Muscle of arm (tissue), 14 donors: ENCODE measurements at places on chromosomes 5 and 9. TPM values are rescaled to one million over a fixed set of nuclear protein-coding genes. Genes with fewer than 3 reads are reported as not detected.

The GABRA1 gene
- not detected for polyA plus RNA-seq

GRCh38 chr9:82546136-82546535 lies 516.8 kb downstream of the RASEF start:
- no peak for DNase-seq

The ANKRD18A gene
- 0.28 TPM for polyA plus RNA-seq

The SLC6A7 gene
- not detected for polyA plus RNA-seq

GRCh38 chr5:155368490-155368889 lies 354.9 kb downstream of the KIF4B start:
- DNase-seq, result no peak

DNA sequence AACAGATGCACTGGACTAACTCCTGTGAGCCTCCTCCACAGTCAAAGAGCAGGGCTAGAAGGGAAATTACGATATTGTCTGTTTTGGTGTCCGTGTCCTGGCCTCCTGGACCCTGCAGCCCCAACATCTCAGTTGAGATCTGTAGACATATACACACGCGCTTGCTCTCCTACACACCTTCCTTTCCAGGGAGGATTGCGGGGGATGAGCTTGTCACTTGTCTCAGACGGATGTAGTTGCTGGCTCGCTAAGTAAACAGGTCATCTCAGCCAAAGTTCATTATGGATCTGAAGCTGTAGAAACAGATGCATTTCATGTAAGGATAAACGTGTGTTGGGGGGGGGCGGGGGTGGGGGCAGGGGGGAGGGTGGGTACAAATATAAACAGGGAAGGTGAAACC lies 549.3 kb downstream of the CCDC171 start:
- DNase-seq, result no peak

The SPARC gene
- 4,544 TPM for polyA plus RNA-seq

DNA sequence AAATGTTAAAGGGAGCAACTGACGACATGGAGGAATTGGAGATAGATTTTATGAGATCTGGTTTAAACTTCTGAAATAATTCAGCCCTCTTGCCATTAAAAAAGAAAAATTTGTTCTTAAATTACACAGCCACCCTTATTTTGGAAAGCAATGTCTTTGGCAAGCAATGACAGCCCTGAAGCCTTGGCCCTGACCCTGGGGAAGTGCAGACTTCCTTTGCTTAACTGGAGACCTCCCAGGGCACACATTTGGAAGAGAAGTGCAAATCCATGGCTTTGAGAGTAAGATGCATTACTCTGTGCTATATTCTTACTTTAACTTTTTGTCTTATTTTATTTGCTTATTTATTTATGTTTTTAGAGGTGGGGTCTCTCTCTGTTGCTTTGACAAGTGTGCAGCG lies 22.0 kb downstream of the RXFP3 start:
- no peak for DNase-seq

DNA sequence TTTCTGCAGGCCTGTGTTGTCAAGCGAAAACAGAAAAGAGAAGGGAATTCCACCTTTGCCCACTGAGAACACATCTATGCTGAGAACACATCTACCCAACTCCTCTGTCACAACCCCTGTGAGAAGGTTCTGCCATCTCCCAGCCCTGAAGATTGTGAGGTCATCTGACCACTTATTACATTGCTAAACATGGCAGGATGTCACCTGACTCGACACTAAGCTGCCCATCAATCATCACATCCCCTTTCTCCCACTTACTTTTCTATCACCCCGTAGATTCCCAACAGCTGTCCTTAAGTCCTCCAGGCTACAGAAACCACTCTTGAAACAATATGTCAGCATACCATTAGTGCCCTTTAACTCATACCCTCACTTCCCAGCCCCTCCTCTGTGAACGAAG lies 64.2 kb upstream of the PRSS3 start:
- DNase-seq, result no peak

The PCDHGA5 gene
- 2.7 TPM for polyA plus RNA-seq

GRCh38 chr9:21097817-21098216 lies 20.1 kb upstream of the IFNB1 start:
- no peak for DNase-seq

The MEGF10 gene
- 35.7 TPM for polyA plus RNA-seq

DNA sequence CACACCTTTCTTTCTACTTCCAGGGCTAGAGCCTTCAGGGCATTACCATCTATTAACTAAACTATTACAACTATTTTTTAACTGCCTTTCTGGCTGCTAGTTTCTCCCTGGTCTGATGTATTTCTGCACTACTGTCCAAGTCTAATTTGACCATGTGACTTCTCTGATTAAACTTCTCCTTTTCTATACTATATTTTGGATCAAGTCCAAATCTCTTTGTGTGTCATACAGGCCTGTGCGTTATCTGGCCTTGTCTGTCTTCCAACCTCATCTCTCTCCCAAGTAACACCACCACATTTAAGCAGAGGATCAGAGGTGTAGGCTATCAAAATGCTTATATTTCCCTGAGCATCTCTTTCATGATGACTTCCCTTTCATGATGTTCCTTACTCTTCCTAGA lies 47.2 kb upstream of the OR13F1 start:
- DNase-seq, result no peak

- no peak for DNase-seq
Observed at GRCh38 chr5:151071848-151072629, 8.8 kb downstream of the TNIP1 start.

DNA sequence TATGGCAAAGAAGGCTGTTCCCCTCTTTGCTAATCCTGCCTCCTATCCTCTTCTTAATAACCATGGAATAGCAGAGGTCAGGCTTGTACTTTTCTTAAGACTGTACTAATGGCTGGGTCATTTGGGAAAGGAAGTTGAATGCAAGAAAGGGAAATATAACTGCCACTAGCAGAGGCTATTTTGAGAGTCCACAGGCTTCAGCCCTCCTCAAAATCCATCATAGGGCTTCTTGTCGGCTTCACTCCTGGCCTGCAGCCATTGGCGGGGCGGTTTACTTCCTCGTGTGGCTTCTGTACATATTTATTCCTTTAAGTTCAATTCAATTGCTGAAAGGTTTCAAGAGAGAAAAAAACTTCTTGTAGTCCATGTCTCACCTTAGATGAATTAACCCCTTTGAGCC lies 2.8 kb upstream of the PARP8 start:
- DNase-seq, result no peak

GRCh38 chr5:118353970-118354369 lies 634.4 kb downstream of the DTWD2 start:
- DNase-seq, result no peak

DNA sequence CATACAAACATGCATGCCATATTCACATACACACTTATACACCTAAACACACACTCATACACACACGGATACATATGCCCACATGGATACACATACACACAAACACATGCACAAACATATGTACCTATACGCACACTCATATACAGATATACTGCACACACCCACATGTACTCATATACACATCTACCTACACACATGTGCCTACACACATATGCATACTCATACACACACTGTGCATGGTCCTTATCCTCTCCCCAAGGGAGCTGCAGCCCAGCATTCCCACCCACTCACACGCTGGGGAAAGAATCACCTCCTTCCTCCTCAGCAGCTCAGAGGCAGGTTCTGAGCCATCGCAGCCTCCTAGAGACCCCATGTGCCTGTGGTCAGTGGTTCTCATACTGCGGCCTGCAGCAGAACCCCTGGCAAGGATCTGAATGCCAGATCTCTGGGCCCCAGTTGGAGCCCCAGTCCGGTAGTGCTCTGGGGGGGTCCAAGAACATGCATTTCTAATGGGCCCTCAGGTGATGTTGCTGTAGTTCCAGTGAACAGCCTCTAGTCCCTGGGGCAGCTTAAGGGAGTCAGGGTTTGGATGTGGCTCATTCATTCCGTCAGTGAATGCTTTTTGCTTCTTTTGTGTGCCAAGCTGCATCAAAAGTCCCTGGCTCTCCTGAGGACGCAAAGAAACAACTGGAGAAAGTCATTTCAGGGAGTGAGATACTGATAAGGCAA lies 39.0 kb downstream of the SEMA4D start:
- no peak for DNase-seq

The TIMD4 gene
- polyA plus RNA-seq, result 2.6 TPM

The SNX24 gene
- polyA plus RNA-seq, result 10.5 TPM

- DNase-seq, result no peak
Observed at GRCh38 chr9:134681061-134681661, 39.6 kb downstream of the COL5A1 start.

DNA sequence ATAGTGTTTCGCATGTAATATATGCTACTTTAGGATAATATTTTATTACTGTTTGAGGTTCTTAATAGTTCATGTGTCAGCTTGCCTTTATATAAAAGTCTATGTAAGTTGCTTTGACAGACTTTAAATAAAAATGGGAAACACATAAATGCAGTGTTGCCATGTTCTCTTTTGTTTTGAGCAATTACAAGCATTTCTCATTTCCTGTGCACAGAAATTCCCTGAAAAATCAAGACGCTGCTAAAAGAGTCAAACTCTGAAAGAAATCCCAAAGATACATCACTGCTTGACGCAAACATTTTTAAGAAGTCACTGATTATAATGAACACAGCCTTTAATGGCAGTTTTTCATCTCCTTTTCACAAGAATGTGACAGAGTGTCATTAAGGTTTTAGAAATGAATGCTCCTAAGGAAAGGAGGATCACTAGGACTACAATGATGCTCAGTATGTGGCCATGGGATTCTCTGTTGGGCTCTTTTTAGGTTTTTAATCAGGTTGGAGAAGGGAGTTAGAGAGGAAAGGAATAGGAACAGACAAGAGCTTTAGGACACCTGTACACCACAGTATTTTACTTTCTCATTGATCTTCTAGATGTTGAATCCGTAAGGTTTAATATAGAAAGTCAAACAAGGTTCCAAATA lies 29.4 kb downstream of the ZCCHC7 start:
- DNase-seq, result no peak

DNA sequence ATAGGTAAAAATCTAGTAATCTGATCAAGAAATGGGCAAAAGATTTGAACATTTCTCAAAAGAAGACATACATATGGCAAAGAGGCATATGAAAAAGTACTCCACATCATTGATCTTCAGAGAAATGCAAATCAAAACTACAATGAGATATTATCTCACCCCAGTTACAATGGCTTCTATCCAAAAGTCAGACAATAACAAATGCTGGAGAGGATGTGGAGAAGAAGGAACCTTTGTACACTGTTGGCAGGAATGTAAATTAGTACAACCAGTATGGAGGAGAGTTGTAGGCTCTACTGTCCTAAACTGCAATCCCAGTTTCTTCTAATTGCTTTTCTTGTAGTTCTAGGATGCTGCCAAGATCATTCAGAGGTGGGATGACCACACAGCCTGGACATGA lies 193.5 kb upstream of the RFX3 start:
- no peak for DNase-seq

DNA sequence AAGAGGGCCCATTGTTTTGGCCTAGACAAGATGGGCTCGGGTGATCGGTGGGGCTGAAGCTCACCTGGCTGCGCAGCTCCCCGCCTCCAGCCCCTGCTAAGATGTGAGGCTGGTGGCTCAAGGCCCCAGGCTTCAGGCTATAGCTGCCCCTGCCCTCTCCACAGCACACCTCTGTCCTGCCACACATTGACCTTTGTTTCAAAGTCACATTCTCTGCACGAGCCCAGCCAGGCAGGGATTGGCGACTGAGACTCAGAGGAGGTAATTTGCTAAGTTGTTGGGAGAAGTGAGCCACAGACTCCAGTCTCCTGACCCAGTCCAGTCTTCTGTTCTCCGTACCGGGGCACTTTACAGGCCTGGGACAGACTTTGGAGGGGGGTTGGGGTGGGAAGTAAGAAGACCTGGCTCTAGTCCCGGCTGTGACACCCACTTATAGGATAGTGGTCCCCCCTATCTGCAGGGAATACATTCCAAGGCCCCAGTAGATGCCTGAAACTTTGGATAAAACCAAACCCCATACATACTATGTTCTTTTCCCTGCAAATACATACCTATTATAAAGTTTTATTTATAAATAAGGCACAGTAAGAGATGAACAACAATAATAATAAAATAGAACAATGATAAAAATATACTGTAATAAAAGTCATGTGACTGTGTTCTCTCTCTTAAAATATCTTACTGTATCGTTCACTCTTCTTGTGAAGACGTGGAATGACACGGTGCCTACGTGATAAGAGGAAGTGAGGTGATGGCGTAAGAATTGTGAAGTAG lies 13.3 kb downstream of the PDGFRB start:
- DNase-seq, result no peak

The OTP gene
- polyA plus RNA-seq, result not detected

- DNase-seq, result no peak
Observed at GRCh38 chr9:136216541-136217244, 11.8 kb upstream of the LHX3 start.

DNA sequence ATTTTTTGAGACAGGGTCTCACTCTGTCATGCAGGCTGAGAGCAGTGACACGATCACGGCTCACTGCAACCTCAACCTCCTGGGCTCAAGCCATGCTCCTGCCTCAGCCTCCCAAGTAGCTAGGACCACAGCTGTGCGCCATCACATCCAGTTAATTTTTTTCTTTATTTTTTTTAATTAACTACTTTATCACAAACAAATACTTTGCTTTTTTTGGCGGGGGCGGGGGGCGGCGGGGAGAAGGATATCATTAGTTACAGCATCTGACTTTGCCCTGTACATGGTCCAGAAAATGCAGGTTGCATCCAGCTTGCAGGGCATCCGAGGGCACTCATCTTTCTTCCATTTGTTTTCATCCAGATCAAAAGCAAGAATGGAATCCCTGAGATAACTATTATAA lies 201.8 kb upstream of the IER5L start:
- DNase-seq, result no peak

The CARTPT gene
- not detected for polyA plus RNA-seq

GRCh38 chr5:137142764-137143605 lies 356.1 kb downstream of the SPOCK1 start:
- DNase-seq, result no peak

DNA sequence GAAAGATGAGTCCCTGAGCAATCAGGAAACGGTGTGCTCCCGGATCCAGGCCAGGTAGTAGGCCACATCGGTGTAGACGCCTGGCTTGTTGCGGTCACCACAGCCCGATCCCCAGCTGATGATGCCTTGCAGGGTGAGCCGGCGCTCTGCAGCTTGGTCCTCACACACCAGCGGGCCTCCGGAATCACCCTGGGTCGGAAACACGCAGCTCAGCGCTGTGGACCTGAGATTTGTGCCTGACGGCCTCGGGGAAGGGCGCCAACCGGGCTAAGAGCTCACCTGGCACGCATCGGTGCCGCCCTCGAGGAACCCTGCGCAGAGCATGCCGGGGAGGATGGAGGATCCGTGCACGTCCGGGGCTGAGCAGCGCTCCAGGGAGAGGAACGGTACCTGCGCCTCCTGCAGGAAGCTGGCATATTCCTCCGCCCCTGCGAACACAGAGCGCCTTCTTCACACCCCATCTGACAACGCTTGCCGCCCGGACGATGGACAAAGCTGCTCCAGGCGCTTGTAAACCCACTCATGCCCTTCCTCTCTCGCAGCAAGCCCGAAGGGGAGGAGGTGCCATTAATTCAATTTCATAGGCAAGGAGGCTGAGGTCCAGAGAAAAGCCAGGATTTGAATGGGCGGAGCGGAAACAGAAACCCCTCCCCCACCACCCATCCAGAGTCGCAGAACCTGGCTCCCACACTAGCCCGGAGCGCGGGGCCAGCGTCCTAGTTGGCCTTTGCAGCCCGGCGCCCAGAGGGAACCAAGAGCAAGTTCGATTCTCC lies 2.0 kb upstream of the PFN3 start:
- DNase-seq, result no peak
